ENCODE measurements at places on chromosomes 5 and 9.

DNA sequence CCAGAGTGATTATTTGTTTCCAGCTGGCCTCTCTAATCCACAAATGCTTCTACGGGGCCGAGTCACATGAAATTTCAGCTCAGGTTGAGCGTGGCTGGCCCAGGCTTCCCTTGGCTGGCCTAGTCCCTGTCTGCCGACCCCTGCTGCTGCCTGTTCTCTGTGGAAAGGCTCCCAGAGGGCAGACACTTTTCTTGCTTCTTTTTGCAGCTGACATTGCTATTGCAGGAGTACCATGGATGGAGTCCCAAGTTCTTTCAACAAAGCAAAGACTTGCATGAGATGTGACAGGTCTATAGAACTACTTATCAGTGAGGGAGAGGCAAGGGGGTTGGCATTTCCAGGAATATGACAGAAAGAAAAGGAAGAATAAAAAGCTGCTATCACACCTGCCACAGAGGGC lies 287.4 kb upstream of the ARRDC3 start:
- DNase-seq: no peak

DNA sequence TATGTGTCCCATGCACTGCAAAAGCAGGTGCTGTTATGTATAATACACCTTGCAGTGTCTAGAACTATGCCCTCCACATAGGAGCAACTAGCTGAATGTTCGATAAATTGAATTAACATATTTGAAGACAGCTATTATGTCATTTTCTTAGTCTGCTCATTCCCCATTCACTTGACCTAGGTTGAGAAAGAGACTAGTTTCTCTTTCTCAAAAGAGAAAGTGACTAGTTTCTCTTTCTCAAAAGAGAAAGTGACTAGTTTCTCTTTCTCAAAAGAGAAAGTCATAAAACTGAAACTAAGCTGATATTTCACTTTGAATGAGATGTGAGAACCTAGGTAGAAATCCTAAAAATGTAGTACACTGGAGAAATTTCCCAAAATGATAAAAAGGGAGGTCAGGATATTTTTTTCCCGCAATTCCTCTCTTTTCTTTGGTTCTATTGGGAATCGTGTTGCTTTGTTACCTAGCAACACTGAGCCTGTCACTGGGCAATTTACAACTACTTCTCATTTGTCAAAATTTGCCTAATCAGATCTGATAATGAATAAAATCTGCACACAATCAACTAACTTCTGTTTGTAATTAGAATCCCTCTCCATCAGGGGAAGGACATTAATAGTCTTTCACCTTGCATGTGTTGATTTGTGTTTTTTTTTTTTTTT lies 132.0 kb upstream of the GRIA1 start:
- DNase-seq: no peak

DNA sequence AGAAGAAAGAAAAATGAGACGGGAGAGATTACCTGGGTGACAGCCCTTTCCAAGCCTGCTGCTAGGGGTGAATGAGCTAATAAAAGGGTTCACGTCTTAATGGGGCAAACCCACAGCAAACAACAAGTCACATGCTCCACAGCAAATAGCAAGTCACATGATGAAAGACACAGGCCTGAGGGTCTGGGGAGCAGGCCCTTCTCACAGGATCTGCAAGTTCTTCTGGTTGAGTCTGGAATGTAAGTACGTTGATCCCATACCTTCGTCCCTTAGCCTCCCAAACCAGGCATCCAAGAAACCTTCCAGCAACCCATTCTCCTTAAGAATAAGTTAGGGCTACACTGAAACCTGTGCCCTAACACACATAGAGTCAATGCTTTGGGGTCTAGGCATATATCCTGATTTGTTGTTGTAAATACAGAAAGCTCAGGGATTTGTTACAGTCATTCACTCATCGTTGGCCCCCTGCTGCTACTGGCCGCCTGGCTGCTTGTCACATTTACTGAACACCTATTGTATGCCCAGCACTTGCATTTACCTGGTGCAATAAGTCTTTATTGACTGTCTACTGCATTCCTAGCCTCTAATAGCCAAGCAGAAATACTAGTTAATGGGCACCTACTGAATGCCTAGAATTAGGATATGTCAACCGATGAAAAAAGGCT lies 43.3 kb upstream of the MSX2 start:
- DNase-seq: no peak

GRCh38 chr5:65102371-65102975 lies 333.7 kb downstream of the CWC27 start:
- no peak for DNase-seq

DNA sequence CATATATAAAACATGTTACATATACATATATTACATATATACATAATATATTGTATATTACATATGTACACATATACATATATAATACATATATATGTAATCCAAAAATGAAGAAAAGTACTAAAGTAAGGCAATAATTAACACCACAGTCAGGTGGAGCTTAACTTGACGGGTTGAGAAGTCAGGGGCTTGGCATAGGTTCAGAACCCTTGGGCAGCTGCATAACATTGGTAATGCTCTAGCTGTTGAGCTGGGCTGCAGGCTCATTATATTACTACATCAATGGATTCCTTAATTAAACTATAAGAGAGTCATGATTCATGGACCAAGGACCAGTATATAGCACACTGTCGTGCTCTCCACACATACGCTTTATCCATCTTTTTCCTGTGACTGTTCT lies 435.2 kb upstream of the ADAMTS16 start:
- DNase-seq: no peak

DNA sequence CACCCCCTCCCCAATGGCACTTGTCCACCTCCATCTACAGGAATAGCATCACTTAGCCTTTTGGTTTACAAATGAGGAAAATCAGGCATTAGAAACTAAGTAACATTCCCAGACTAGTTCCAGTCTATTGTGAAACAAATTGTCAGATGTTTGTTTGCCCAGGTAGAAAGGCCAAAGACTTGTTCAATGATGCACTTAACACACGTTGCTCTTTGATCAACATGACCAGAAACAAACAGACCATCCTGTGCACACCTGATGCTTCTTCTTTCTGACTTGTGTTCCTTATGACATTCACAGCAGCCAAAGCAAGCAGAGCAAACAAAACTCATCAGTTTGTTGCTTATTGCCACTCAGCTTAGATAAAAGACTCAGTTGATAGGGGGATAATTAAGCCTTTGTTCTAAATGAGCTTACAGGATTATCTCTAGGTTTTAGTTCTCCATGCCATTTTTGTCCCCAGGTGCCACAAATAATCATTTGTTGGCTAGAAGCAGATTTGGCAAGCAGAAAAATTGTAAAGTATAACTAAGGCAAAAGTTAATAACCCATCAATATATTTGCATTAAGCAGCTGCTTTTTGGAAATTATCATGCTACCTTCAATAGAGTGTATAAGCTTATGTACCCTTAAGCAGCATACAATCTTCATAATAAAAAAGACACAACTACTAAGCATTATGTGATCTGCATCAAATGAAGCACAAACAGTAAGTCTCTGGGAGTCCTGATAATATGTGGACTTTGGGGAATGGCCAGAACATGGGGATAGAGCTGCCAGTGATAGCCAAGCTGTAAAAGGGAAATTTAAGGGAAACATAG lies 26.3 kb upstream of the FST start:
- DNase-seq: no peak

Measured in stimulated activated CD4-positive, alpha-beta T cell treated with anti-CD3 and anti-CD28 coated beads, TNF-alpha, amount 100 ng/mL, for 4 hours (primary cell).